ENCODE measurements at places on chromosomes 1 and 21.

DNA sequence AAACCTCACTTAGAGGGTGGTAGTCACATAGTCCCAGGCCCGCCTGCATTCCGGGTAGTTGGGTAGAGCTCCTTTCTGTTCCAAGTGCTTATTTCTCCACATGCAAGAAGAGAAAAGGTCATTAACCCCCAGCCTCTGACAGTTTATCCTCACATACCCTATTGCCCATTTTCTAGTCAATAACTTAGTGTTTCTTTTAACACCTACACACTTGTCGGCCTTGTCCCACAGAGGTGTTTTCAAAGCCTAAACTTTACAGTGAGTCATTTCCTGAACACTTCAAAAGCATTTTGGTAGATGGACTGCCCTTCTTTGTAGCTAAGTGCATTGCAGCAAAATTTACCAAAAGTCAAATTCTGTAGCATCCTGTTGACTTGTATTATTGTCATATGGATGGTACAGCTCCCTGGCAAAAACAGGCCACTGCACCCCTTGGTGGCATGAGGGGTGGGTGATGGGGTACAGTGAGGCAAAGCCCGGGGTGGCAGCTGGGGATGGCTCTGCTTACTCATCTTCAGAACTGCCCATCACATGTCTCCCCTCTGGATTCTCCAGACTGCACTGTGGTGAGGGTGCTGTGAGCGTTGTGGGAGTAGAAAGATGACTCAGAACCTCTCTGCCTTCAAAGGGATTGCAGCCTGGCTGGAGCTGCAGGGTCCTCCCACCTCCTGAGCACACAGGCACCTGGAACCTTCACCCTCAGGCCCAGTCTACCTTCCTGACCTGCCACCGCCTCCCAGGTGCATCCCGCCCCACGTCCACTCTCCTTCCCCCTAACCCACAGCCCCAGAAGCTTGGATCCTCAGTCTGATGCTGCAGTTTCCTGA lies 45.8 kb upstream of the DMRTB1 start:
- DNase-seq: peak; percentile 59

DNA sequence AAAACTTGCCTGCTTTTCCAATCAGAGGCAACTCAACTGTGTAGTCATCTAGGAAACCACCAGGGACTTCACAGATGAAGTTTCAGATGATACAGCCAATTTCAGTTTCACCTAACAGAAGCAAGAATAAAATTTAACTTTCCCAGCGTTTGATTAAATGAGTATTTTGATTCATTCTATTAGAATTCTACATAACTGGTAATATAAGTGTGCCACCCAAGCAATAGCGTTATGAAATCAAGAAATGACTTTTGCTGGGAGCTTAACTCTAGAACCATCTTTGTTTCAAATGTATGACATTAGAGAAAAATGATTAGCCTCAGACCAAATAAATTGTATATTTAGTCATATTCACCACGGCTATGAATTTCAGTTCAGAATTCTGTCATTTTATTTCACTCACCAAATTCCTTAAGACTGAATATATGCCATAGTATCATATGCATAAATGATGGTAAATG lies 239.3 kb downstream of the NRIP1 start:
- DNase-seq: no peak

DNA sequence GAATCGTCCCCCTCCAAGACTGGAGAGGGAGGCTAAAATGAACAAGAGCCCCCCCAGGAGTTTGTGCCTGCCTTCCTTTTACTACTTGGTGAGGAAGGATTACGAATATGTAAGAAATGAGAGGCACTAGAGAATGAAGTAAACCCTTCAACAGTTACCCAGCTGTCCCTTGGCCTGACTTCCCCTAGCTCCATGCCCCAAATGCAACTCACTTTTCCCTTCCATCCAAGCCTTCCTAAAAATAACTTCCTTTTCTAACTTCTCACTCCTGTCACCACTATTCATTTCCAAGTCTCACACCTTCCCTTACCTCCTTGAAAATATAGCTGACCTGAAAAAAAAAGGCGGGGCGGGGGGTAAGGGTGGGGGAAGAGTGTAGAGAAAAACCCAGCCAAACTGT lies 96.6 kb upstream of the HNRNPU start:
- DNase-seq: no peak

GRCh38 chr1:10701145-10701544 lies 95.3 kb downstream of the CASZ1 start:
- DNase-seq: no peak

DNA sequence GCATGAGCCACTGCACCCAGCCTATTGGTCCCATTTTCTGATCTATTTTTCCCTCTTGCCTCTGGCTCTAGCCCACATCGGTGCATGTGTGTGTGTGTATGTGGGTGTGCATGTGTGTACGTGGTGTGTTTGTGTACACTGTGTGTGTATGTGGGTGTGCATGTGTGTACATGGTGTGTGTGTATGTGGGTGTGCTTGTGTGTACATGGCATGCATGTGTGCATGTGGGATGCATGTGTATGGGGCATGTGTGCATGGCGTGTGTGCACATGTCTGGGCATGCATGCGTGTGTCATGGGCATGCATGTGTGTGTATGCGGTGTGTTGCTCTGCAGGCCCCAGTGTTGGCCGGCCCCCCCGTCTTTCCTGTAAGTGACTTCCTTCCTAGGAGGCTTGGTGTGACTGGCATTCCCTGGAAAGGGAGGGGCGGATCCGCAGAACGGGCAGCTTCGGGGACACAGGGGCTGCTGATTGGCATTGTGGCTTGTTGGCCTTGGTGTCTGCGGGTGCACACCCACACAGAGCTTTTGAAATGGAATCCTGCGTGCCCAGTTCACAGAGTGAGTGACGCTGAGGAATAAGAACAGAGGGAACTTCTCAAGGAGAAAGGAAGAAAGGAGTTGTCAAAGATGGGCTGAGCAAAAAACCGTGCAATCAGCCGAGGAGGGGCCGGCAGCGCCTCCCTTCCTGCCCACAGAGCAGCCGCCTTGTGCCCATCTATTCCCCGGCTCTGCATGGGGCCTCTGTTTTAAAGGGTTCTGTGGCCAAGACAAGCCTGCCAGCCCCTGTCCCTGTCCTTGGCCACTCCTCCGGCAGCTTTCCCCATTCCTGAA lies 8.0 kb downstream of the PDXK start:
- DNase-seq: no peak

DNA sequence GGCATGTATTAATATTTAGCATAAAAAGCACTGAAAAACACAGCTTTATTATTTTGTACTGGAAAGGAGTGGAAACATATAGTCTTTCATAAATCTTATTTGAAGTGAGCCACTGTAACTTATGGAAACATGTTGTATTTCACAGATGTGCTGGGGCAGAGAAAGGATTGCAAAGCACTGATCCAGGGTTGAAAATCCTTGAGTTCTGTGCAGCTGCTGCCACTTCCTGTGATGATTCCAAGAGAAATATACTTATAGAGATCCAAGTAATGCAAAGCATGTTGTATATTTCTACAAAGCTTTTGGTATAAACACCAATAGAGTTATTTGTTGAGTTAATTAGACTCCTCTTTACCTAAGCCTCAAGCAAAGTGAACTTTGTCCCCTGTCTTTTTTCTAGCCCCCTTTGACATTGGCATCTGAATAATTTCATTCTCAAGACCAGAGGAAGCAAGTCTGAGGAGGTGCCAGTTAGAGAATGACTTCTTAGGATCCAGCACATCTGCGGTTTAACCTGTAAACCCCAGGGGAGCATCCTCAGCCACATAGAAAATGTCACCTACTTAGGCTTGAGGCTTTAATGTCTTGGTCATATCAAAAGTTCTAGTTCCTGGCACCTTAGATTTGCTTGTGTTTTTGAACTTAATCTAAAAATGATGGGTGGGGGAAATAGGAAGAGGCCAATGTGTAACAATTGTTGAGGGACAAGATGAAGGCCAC lies 173.3 kb downstream of the FASLG start:
- DNase-seq: no peak
